ENCODE measurements at places on chromosomes 1 and 21.

- peak; percentile 40 for DNase-seq
These were observed 7.3 kb upstream of the GNL2 start for GRCh38 chr1:37602750-37603694.

- DNase-seq, result peak; percentile 8
These were observed 189.9 kb downstream of the APP start for GRCh38 chr21:25980710-25981109.

GRCh38 chr21:45003331-45004058, 63.7 kb downstream of the SLX9 start:
- no peak for DNase-seq

GRCh38 chr1:53110370-53111072, 31.9 kb downstream of the SLC1A7 start:
- peak; percentile 70 for DNase-seq

- DNase-seq, result no peak
These were observed 137.6 kb downstream of the PTGER3 start for GRCh38 chr1:70910013-70910412.

GRCh38 chr1:30758785-30759380, 1.3 kb upstream of the LAPTM5 start:
- DNase-seq, result peak; percentile 71

DNA sequence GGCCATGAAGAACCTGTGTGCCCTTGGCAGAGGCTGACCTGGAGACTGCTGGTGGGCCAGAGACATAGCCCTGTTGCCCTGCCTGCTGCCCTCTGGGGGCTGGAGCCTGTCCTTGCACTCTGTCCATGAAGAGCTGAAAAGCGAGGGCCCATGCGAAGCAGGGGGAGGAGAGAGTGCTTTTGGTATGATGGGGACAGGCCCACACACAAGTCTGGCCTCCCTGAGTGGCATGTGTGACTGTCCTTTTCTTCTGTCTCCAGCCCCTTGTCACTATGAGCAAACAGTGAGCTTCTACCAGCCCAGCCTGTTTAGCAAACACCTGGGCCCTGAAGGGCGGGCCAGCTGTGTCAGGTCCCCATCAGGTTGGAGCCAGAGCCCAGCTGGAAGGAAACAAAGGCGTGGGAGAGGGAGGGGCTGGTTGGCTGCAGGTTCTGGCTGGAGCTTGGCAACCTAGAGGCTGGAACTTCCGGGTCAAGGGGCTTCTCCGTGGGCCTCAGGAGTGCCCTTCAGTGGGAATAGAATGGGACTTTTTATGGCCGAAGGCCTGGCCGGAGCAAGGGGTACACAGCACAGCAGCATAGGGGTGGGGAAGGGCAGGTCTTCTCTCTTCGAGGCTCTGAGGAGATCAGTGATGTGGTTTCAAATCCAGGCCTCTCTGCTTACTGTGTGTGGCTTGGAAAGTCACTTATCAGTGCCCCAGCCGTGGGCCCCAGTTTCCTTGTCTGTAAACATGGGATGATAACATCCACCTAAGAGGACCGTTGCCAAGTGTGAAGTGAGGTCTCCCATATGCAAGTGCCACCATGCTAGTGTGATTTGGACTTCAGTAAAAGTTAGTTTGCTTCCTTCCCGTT, 14.3 kb downstream of the QSOX1 start:
- peak; percentile 61 for DNase-seq

DNA sequence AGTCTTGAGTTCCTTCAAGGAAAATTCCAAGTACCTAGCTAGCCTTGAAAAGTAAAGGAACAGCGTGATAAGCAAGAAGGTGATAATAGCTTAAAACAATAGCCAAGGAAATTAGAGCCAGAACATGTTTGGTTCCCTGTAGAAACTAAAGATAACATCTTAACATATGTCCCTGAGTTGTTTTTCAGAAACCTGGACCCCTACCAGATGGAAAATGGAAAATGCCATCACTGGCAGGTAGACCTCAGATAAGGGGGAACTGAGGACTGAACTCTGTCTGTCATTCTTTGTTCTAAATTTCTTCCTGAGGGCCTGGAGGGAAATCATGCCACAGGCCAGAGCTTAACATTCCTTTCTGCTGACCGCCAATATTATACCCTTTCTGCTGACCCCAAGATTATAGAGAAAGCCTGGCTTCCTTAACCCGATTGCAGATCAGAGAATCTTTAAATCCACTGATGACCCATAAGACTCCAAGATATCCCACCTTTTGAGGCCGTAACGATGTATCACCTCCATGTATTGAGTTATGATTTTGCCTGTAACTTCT, 23.4 kb downstream of the CNIH3 start:
- no peak for DNase-seq

DNA sequence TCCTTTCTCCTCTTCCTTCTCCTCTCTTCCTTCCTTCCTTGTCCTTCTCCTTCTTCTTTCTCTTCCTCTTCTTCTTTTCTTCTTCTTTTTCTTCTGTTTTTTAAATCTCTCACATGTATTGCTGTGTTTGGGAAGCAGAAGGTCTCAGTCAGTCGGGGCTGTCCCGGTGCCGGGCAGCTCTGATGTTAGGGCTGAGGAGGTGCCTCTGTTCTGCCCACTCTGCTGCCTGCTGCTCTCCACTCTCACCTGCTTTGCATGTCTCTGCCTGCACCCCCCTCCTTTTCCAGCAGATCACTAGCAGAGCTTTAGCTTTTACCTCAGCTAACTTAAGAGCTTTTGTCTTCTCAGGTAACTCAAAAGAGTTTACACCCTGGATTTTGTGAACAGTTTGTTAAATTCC, 276.6 kb downstream of the CHRM3 start:
- DNase-seq, result no peak

GRCh38 chr1:150268340-150268704, 494 bp downstream of the APH1A start:
- peak; percentile 44 for DNase-seq

DNA sequence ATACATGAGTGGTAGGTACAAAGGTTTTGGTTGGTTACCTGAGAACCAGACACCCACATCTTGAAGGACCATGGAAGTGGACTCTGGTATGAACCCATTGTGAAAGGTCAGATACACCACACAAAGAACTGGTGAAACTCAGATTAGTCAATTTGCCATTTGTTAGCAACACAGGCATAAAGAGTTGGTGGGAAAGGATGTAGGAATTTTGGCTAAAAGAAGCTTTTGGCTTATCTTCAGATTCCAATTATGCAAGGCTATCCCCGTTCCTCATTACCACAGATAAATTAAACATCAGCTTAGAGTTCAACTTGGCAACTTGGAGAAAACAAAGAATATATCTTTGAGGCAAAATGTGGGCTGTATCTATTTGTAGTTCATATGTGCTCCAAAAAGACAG, 87.0 kb upstream of the IRF2BP2 start:
- DNase-seq, result no peak

DNA sequence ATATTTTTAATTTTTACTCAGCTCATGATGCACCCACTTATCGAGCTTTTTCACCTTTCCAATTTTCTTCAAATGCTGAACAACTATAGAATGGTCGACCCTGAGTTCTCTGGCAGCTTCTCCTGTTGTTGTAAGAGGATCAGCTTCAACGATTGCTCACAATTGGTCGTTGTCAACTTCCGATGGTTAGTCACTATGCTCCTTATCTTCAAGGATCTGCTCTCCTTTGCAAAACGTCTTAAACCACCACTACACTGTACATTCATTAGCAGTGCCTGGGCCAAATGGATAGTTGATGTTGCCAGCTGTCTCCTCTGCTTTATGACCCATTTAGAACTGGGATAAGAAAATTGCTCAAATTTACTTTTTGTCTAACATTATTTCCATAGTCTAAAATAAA, 385.9 kb upstream of the LYPLAL1 start:
- DNase-seq, result no peak

- DNase-seq, result no peak
These were observed 65.7 kb upstream of the APP start for GRCh38 chr21:26236281-26236680.

DNA sequence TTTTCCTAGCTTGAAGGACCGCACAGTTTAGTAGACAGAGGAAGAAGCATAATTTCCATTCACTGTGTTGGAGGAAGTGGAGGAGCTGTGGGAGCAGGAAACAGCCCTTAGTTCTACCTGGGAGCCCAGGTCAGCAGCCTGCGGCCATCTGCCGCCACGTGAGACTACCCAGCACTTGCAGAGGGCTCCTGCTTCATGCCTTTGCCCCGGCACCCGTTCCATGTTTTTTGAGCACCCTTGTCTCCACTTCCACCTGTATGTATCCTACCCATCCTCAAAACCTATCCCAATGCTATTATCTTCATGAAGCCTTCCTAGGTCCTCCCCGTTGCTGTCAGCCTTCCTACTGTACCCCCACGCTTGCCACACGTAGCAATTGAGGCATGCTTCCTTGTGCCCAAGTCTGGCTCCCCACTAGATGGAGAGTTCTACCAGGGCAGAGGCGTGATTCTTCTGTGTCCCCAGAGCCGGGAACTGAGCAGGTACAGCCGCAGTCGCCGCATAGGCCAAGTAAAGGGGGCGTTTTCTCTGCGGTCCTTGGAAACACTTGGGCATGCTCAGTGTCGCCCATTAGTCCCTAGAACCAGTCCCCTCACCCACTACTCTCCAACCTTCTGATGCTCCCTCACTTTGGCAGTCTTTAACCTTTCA, 1.9 kb downstream of the SLC6A9 start:
- DNase-seq, result no peak

- peak; percentile 53 for DNase-seq
These were observed 21.0 kb downstream of the S100A10 start for GRCh38 chr1:151972542-151973248.

DNA sequence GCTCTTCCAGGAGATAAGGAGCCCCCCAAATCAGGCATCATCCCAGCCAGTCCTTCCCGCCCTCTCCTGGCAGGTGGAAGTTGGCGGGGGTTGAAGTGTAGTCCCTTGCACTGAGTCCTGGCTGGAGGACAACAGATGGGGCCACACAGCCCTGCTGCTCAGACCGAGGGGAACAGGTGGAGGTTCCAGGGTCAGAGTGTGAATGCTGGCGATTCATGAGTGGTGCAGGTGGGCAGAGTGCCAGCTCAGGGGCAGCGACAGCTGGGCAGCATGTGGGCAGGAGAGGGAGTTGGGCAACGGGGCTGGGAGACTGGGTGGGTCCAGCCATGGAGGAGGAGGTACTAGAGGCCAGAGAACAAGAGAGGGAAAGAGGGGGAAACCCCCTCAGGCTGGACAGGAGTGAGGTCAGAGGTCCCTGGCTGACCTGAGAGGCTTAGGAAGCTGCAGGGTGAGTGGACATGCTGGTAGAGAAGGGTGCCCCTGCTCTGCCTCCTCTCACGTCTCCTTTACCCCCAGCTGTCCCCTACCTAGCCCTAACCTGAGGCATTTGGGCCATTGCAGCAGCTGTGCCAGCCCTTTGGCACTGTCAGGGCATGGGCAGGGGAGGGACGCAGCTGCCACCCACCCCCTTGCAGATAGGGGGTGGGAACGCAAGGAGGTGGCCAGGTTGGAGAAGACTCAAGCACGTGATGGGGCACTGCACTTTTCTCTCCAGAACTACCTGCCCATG, 11.3 kb upstream of the ADORA1 start:
- no peak for DNase-seq

- DNase-seq, result no peak
These were observed 160.2 kb upstream of the FGGY start for GRCh38 chr1:59136541-59137275.

GRCh38 chr21:35102488-35103371, 53.6 kb upstream of the RUNX1 start:
- DNase-seq, result peak; percentile 56

- no peak for DNase-seq
These were observed 88.9 kb downstream of the DMRTB1 start for GRCh38 chr1:53548031-53548491.

GRCh38 chr1:7299329-7299799, 471.7 kb upstream of the VAMP3 start:
- DNase-seq, result no peak

DNA sequence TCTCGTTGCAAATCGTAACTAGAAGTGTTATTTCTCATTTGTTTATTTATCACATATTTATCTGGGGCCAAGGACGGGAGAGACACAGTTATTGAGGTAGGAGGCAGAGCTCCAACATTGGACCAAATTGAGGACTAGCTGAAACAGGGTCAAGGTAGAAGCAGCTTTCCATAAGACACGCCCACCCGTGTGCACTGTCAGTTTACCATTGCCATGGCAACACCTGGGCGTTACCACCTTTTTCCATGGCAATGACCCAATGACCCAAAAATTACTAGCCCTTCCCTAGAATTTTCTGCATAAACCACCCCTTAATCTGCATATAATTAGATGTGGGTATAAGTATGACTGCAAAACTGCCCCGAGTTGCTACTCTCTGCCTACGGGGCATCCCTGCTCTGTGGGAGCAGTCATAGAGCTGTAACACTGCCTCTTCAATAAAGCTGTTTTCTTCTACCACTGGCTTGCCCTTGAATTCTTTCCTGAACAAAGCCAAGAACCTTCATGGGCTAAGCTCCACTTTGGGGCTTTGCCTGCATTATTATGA, 72.7 kb downstream of the FBXO2 start:
- DNase-seq, result no peak

DNA sequence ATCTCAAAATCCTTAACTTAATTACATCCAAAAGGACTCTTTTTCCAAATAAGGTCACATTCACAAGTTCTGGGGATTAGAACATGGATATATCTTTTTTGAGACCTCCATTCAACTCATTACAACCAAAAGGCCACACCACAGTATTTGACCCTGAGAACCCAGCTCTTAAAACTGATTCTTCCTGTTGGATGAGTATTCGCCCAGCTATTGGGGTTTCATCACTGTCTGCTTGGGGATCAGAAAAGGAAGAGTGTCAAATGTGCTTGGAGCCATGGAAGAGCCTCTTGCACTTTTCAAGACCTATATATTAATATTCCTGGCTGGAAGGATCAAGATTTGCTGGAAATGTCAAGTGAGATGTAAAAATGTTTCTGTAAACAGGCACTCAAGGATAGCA, 5.4 kb upstream of the TINAGL1 start:
- DNase-seq, result no peak

GRCh38 chr1:210360852-210361477, 32.3 kb downstream of the HHAT start:
- no peak for DNase-seq

- DNase-seq, result no peak
These were observed 10.1 kb downstream of the MED18 start for GRCh38 chr1:28338897-28339296.

GRCh38 chr1:63051886-63052285, 268.0 kb downstream of the ATG4C start:
- DNase-seq, result no peak

DNA sequence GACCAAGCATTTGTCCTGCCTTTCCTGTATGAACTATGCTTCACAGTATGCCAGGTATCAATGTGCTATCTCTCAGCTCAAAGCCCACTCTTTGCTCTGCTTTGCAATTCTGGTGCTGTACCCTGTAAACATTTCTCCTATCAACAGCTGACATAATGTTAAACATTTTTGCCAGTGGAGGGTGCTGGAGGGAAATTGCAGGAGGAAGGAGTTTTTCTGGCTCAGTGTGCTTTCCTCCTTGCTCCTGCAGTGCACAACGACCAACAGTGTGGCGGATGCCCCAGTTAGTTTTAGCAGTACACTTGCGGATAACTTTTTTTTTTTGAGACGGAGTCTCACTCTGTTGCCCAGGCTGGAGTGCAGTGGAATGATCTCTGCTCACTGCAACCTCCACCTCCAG, 67.1 kb upstream of the PTGFRN start:
- DNase-seq, result no peak

Measured in activated CD4-positive, alpha-beta T cell treated with anti-CD3 and anti-CD28 coated beads for 48 hours (primary cell).